ENCODE measurements at places on chromosomes 7 and 10. TPM values are rescaled to one million over a fixed set of nuclear protein-coding genes. Genes with fewer than 3 reads are reported as not detected.

DNA sequence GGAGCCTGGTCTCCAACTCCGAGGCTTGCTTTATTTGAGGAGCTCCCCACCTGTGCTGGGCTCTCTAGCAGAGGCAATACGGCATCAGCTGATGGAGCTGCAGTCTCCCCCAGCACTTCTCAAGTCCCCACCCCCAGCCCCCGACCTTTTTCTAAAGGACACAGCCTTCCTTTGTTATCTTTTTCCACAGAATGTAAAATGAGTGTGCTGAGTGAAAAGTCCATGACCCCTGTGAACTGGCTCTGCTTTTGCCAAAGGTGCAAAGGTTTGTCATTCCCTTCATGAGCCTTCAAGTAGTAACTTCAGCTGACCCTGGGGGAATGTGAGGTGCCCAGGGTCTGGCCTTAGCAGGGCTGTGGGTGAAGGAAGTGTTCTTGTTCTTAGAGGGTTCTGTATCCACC, 25.5 kb downstream of the LRRC4 start:
- no peak for DNase-seq

GRCh38 chr10:61744469-61744868, 81.7 kb downstream of the CABCOCO1 start:
- no peak for DNase-seq

DNA sequence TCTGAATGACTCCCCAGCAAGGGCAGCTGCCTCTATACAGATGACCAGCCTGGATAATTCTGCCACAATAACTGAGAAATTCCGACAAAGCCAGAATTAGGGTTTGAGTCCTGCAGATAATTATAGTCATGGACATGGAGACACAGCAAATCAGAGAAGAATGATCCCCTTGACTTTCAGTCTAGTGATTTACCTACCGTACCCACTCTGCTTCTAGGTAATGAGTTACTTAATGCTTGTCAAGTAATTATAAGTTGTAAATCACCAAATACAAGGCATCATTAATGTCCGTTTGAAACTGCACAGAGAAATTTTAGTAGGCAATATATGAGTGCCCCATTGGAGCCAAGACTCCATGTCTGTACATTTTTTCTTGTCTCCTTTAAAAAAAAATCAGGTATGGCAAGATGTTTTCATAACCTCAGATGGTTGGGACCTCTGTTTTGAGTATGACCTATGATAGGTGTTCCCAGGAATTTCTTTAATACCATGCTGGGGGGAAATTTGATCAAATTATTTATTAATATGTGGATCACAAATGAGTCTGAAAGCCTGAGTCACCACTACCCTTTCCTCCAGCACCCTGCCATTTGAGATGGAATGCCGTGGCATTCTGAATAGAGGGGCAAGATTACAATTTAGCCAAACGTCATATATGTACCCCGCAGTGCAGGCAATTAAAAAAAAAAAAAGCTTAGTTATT, 5.5 kb upstream of the ARID5B start:
- DNase-seq: no peak

GRCh38 chr10:70575874-70576802, 26.4 kb downstream of the PRF1 start:
- peak; percentile 23 for DNase-seq

DNA sequence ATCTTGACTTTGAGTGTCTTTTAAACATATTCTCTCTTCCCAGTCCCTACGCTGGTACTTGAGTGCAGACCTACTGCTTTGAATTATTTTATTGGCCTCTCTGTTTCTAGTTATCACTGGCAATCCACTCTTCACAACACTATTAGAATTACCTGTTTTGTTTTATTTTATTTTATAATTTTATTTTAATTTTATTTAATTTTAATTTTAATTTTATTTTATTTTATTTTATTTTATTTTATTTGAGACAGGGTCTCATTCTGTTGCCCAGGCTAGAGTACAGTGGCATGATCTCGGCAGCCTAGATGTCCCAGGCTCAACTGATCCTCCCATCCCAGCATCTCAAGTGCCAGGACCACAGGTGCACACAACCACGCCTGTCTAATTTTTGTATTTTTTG, 6.8 kb downstream of the STK17A start:
- no peak for DNase-seq

DNA sequence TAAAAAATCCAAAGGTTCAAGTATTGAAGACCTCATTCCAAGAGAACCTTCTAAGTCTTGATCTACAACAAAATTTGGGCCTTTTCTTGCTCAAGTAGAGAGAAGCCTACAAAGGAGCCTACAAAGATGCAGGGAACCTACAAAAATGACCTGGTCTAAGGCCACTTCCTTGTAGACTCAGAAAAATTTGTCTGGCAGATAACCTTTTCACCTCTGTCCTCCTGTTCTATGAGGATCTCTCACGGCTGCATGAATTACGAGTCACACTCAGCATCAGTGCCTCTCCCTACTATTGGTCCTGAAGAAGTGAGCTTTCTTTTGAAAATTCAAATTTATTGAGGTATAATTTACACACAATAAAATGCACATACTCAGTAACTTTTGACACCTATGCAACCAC, 29.3 kb downstream of the CCNJ start:
- no peak for DNase-seq

GRCh38 chr10:88113232-88113631, 249.8 kb downstream of the PTEN start:
- DNase-seq: no peak

DNA sequence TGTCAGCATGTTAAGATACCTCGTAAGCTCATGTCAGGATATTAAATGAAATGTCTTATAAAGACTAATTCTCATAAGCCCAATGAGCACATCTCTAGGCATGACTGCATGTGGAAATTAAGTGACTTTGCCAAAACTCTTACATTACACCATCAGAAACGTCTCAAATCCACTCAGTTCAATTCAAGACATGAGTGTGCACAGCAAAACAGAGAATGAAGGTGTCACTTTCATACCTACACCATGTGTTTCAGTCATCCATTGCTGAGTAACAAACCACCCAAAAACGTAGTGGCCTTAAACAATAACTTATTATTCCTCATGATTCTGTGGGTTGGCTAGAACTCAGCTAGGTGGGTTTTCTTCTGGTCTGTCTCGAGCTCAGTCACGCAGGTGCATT, 99.8 kb downstream of the ATE1 start:
- no peak for DNase-seq

GRCh38 chr7:36406156-36406555, 16.5 kb downstream of the ANLN start:
- DNase-seq: no peak

Gene NPVF
- not detected for total RNA-seq

Gene SH2B2
- 7.7 TPM for total RNA-seq

- DNase-seq: peak; percentile 38
These were observed 640 bp downstream of the ANKMY2 start for GRCh38 chr7:16644636-16645592.

- DNase-seq: no peak
These were observed 63.6 kb upstream of the HGF start for GRCh38 chr7:81833401-81833800.

- DNase-seq: no peak
These were observed 83.7 kb upstream of the PDGFA start for GRCh38 chr7:603152-603951.

DNA sequence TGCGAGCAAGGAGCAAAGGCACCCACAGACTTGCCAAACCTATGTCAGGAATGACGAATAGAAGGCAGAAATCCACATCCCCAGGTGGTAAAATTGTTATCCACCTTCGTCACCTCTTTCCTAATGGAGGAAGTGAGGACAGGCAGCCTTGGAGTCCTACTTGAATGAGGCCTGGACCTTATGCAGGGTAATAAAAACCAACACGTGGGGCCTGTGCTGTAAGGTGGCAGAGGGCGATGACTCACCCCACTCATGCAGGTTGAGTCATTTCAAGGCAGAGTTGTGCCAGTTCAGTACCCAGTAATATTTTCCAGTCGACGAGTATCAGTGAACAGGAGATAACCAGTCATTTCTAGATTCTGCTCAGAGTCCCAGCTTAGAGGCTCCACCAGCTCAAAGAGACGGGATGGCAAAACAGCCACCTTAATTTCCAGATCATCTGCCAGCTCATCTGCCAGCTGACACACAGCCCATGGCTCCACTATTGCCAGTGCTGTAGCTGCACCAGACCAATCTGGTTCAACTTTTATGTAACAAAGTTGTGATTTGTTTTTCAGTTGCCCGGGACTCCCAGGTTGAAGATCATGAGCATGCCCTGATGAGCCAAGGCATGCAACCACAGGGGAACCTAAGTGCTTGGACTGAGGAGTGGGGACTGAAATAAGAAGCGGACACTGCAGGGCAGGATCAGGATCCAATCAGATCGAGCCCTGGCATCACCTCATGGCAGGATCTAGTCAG, 176.2 kb upstream of the ITGB1 start:
- DNase-seq: peak; percentile 51

- DNase-seq: no peak
These were observed 43.7 kb downstream of the DNAJB9 start for GRCh38 chr7:108613147-108613948.

Gene EN2
- total RNA-seq: 0.45 TPM

DNA sequence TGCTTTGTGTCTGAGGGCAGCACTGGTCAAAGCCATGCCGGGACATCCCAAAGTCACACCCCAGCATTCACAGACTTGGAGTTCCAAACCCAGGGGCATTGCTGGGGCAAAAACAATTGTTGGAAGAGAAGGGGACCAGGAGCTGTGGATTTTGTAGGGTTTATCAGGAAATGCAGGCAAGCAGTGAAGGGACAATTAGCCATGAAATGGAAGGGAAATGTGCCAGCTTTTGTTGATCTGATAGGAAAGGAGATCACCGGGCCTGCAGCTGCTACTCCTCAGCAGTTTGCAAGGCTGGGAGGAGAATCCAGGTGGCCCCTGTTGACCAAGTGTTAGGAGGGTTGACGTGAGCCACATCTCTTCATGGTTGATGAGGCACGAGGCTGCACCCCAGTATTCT, 2.5 kb upstream of the BRI3 start:
- no peak for DNase-seq

Gene PRXL2A
- total RNA-seq: 86.0 TPM

DNA sequence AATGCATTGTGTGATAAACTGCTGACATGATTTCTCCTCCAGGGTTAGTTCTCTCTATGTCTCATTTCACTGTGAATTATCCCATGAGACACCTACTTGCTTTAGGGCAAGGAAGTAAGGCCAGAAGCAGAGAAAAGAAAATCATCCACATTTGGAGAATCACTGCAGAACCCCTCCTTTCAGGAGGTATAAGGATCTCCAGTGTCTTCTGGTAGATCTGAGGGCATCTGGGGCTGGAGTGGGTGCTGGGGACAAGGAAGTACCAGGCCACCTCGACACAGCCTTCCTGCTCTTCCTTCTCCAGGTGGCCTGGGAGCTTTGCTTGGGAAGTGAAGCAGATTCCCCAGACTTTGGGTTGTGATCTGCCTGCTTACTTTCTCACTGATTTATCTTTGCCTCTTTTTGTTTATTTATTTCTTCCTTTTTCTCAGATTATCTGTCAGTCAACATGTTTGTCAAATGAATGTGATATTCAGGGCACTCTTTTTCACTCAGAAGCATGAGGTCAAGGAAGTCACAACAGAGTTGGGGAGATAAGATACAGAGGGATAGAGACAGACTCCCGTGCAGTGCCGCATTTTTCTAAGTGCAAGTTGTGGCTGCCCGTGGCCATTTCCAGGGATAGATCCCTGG, 12.4 kb upstream of the CAMK2G start:
- no peak for DNase-seq

DNA sequence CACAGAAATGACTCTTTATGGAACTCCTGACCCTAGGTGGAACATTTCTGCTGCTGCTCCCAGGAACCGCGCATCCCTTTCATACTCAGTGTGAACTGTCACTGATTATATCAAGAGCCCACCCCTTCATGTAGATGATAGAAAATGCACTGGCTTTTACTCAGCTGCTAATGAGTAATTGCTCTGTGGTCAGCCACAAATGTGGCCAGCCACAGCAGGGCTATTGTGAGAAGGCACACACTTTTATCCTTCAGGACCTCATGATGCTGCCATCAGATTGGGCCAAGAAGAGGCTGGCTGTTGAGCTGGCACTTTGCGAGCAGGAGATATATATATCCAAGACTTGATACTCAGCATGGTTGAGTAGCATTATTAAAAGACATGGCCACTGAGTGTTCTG, 124.7 kb downstream of the CFAP58 start:
- DNase-seq: no peak

DNA sequence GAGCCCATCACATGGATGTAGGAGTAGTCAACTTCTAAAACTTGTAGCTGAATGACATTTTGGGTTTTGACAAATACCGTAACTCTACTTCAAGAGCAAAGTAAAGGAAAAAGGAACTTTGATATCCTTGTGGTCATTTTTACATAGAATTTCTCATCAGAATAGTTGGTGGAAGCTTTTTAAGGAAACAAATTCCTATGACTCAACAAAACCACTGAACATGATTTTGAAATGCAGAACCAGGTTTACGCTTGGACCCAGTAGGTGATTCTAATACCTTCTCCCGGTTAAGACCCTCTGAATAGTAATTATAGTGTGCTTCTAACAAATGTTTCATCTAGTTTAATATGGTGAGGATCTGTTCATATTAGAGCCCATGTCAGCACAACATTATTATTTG, 307.8 kb downstream of the GPR37 start:
- DNase-seq: no peak

Gene ACTL6B
- total RNA-seq: 2.4 TPM

- DNase-seq: no peak
These were observed 89.3 kb downstream of the NPSR1 start for GRCh38 chr7:34747176-34747781.

Gene ITGA8
- 10.3 TPM for total RNA-seq

DNA sequence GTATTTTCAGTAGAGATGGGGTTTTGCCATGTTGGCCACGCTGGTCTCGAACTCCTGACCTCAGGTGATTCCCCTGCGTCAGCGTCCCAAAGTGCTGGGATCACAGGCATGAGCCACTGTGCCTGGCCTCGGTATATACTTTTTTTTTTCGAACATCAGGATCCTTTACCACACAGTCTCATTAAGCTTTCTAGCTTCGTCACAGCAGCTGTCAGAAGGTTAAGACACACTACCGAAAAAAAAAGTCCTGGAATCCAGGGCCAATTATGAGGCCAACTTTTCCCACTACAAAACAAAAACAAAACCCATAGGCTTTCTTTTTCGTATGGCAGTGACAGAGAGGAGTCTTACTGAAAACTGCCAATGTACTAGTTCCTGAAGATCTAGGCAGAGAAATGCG, 30.7 kb downstream of the ZC3HC1 start:
- DNase-seq: no peak
